A549 treated with CpdA at 1 μM for 4 hours (cell line): ENCODE measurements at places on chromosomes 1 and 21. TPM values are rescaled to one million over a fixed set of nuclear protein-coding genes. Genes with fewer than 3 reads are reported as not detected.

The SFPQ gene
- 191 to 316 TPM (median 215 TPM) in 5 replicates for total RNA-seq

The LCE3B gene
- total RNA-seq = not detected in 5 replicates

The OR2L8 gene
- not detected in 5 replicates for total RNA-seq

The AIM2 gene
- total RNA-seq = not detected in 5 replicates

The ADAMTS5 gene
- not detected in 5 replicates for total RNA-seq

The CFAP410 gene
- 5.0 to 9.4 TPM (median 7.8 TPM) in 5 replicates for total RNA-seq

The TFF1 gene
- 25.6 to 32.2 TPM (median 29.4 TPM) in 5 replicates for total RNA-seq

The ZNF695 gene
- 1.8 to 2.7 TPM (median 2.6 TPM) in 5 replicates for total RNA-seq

The TNFSF4 gene
- 0.03 to 0.08 TPM (median 0.06 TPM) in 4 of 5 replicates, not detected in the other for total RNA-seq

The CAMK1G gene
- 0.22 to 0.50 TPM (median 0.43 TPM) in 5 replicates for total RNA-seq

The S100A12 gene
- total RNA-seq = not detected in 5 replicates

The MYBPHL gene
- not detected in 5 replicates for total RNA-seq

The CCT8 gene
- total RNA-seq = 180 to 208 TPM (median 190 TPM) in 5 replicates

The SLAMF1 gene
- not detected in 5 replicates for total RNA-seq

The RYR2 gene
- total RNA-seq = 0.01 to 0.06 TPM (median 0.02 TPM) in 3 of 5 replicates, not detected in the others

The C1orf141 gene
- total RNA-seq = not detected in 5 replicates

The NBPF10 gene
- total RNA-seq = 0.49 to 0.78 TPM (median 0.55 TPM) in 5 replicates

The FLG2 gene
- total RNA-seq = not detected in 5 replicates

The PRKCZ gene
- total RNA-seq = 8.0 to 11.3 TPM (median 9.8 TPM) in 5 replicates

The IL19 gene
- total RNA-seq = not detected in 5 replicates

The LCE3E gene
- not detected in 5 replicates for total RNA-seq

The CYP2J2 gene
- 0.05 to 0.09 TPM in 2 of 5 replicates, not detected in the others for total RNA-seq

The RGS16 gene
- 0.15 to 0.31 TPM (median 0.19 TPM) in 5 replicates for total RNA-seq

The SELL gene
- 0.20 to 0.40 TPM (median 0.28 TPM) in 5 replicates for total RNA-seq

The KRTAP19-3 gene
- total RNA-seq = not detected in 5 replicates

The MYOG gene
- not detected in 5 replicates for total RNA-seq

The BEND5 gene
- not detected in 5 replicates for total RNA-seq

The ADGRL4 gene
- not detected in 5 replicates for total RNA-seq
